Caco-2 (cell line): ENCODE measurements at places on chromosomes 12 and 14. TPM values are rescaled to one million over a fixed set of nuclear protein-coding genes. Genes with fewer than 3 reads are reported as not detected.
A peak's percentile ranks its signal among the peaks of the same experiment; 100 is the strongest.

Gene CEBPE
- total RNA-seq, result not detected in 2 replicates

DNA sequence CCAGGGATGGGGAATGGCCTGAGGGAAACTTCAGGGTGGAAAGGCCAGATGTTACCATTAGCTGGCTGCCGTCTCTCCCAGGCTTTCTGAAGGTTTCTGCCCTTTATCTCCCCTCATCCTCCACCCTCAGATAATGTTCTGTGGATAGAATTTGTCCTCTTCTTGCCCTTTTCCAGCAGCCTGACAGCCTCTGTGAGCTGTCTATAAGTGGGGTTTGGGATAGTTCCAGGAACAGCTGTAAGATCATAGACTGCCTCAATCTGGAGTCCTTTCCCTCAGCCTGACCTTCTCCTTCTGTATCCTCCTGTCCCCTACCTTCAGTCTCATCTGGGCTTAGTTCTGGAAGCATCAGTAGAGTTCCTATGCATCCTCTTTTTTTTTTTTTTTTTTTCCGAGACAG, 2.8 kb upstream of the RND1 start:
- DNase-seq, result no peak

- DNase-seq, result no peak
Measured at GRCh38 chr12:53244337-53244736, 12.3 kb upstream of the RARG start.

DNA sequence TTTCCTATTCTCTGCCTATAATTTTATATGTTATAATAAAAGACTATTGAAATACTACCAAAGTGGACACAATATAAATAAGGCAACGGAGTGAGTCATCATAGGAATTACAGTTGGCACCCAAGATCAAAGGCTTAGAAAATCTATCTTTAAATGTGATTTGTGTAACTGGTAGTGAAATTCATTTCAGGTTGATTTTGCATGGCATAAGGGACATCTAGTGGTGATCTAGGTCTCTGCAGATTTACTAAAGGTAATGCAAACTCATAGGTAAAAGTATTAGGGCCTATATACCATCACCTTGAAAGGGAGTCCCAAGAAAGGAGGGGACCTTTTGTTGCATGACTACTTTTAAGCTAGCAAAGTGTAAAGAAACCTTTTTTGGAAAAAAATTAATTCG, 527.2 kb downstream of the NRXN3 start:
- peak; percentile 14 for DNase-seq

- no peak for DNase-seq
Measured at GRCh38 chr14:52103416-52103815, 34.6 kb upstream of the NID2 start.

- no peak for DNase-seq
Measured at GRCh38 chr12:10498042-10498441, 7.6 kb upstream of the EIF2S3B start.

- DNase-seq, result no peak
Measured at GRCh38 chr12:64186789-64187188, 35.3 kb downstream of the KICS2 start.

- no peak for DNase-seq
Measured at GRCh38 chr14:70563869-70564268, 29.1 kb upstream of the ADAM20 start.

Gene BCL11B
- 0.05 TPM in 1 of 2 replicates, not detected in the other for total RNA-seq

GRCh38 chr14:59707778-59708561, 131.4 kb upstream of the CCDC175 start:
- no peak for DNase-seq

DNA sequence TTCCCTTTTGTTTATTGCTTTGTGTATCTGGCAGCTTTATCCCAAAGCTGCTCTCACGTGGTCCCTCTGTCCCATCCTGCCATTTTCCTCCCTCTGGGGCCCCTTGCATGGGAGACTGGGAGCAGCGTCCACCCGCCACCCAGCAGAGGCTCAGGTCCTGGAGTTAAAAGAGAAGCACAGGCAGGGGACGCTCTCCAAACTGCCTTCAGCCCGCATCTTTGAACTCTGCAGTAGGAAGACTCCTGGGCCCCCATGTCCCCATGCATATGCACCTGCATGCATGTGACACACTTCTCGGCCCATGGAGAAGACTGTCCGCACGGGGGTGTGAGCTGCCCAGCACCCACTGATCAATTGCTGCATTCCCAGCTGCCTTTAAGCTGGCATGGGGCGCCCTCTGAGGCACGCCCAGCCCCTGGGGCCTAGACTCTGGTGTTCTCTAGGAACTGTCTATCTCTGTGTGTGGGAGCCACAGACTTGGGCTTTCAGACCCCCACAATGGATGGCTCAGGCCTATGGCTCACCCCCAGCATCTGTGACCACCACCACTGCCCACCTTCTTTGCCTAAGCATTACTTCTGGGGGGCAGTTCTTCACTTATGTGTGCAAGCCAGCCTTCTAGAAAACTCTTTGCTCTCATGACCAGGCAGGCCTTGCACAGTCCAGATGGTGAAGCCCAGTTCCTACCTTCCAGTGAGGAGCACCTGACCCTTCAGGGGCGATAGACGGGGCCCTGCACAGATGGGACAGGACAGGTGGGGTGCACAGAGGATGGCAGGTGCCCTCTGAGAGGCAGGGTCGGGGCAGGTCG, 96.1 kb upstream of the DIO3 start:
- DNase-seq, result no peak

DNA sequence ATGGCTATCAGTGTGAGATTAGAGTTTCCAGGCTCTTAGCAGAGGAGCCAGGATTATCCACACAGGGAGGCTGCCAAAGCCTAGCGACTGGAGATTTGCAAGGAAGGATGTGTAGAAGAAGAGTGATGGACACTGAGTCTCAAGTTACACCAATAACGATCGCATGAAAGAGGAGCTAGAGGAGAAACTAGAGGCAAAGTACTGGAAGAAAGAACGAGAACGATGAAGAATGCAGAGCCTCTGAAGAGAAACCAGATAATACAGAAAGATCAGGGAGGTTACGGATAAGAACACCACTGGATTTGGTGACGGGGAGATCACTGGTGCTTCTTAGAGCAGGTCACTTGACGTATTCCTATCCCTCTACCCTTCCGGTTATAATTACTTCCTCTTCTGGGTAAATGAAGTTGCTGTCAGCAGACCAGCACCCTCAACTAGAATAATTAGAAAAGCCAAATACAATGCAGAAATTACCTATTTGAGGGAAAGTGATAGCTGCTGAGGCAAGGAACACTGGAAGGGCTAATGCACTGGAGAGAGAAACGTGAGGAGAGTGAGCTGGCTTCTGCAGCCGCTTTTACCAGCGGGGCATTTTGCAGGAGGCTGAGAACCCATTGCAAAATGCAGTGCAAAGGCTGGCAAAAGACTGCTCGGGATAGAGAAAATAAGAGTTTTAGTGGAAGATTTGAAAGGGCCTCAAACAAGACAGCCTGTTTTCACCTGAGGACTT, 93.1 kb upstream of the HIF1A start:
- DNase-seq, result no peak

DNA sequence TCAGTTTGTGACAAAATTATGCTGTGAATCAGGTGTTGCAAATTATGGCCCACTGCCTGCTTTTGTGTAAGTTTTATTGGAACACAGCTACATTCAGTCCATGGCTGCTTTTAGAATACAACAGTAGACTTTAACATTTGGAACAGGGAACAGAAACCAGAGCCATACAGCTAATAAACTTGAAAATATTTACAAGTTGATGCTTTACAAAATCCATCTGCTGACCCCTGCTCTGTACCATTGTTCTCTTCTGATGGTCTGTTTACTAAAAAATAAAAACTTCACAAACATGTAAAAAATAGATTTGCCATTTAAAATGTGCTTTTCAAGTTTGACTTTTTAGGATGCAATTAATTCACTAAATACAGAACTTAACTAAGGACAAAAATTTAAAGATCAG, 20.8 kb downstream of the PSMA3 start:
- DNase-seq, result no peak

DNA sequence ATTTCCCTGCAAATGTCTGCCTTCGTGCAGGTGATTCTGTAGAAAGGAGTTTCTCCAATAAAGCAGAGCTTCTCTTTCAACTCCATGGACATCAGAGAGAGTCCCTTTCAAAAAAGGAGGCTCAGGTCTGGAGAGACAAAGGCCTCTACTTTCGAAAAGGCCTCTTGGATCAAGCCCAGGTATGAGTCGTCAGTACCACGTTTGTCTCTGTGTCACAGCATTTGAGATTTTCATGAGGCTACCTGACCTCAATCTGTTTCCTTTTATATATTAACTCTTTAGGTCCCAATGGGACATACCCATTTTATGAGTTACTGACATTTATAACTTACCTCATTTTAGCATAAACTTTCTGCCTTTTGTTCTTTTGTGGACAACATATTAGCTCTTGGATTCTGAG, 290.8 kb downstream of the RPAP3 start:
- no peak for DNase-seq

- no peak for DNase-seq
Measured at GRCh38 chr12:112728864-112729263, 62.7 kb upstream of the RPH3A start.
